ENCODE measurements at places on chromosomes 12 and 14. TPM values are rescaled to one million over a fixed set of nuclear protein-coding genes. Genes with fewer than 3 reads are reported as not detected.
A peak's percentile ranks its signal among the peaks of the same experiment; 100 is the strongest.

GRCh38 chr12:32039917-32040575 is 66.6 kb upstream of the BICD1 start:
- no peak for DNase-seq
- H3K27ac ChIP-seq = no peak overlapping the region
- no peaks in the 10 kb centered on the region for H3K4me1 ChIP-seq
- H3K36me3 ChIP-seq = peaks cover 6% of the 10 kb centered on the region
- no peaks in the 10 kb centered on the region for H3K27me3 ChIP-seq
- H3K4me3 ChIP-seq = no peak overlapping the region

GRCh38 chr12:93902736-93903562 is 225.8 kb downstream of the CRADD start:
- peaks cover 19% of the 10 kb centered on the region for H3K36me3 ChIP-seq
- H3K27ac ChIP-seq = no peak overlapping the region

- no peak overlapping the region for H3K4me3 ChIP-seq
- peak; percentile 25 for DNase-seq
- H3K4me1 ChIP-seq = peaks cover 31% of the 10 kb centered on the region
- peaks cover 27% of the 10 kb centered on the region for H3K27me3 ChIP-seq
These were observed 6.8 kb downstream of the PRPH start for GRCh38 chr12:49301760-49302159.

- no peak overlapping the region for H3K27ac ChIP-seq
- peaks cover 10% of the 10 kb centered on the region for H3K36me3 ChIP-seq
- DNase-seq = no peak
- no peaks in the 10 kb centered on the region for H3K27me3 ChIP-seq
- H3K4me1 ChIP-seq = peaks cover 15% of the 10 kb centered on the region
These were observed 13.2 kb downstream of the STK38L start for GRCh38 chr12:27257104-27257843.

GRCh38 chr12:109461846-109462756 is 15.0 kb downstream of the KCTD10 start:
- peaks cover 53% of the 10 kb centered on the region for H3K4me1 ChIP-seq
- DNase-seq = no peak
- H3K4me3 ChIP-seq = no peak overlapping the region
- peak overlapping the region; percentile 85 for H3K27ac ChIP-seq

DNA sequence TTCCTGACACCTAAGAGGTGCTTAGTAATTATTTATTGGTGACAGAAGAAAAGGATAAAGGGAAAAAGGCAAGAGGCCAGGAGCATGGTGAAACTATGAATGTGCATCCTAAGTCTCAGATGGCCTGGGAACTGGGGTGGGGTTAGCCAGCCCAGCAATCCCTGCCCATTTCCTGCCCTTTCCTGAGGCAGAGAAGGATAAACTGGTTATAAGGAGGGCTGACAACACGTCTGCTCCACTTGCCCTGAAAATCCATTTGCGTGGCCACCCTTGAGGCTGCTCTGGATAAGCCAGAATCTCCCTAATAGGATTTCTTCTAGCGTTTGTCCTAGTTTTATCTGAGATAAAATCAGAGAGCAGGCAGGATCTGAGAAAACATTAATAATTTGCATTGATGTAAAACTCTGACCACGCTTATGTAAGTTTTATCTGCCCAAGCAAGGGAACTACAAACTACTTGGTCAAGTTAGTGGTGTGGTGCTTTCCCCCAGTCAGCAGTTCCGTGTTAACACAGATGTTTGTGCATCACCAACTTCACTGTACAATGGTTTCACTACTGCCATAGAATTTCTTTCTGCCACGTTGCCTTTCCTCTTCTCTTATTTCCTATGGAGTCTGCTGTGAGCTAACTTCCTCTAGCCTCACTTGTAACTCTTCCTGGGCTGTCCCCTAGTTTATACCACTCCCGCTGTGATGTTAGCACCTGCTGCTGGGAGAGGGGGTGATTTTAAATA is 392.7 kb downstream of the RPS29 start:
- no peaks in the 10 kb centered on the region for H3K27me3 ChIP-seq
- H3K4me1 ChIP-seq = no peaks in the 10 kb centered on the region
- DNase-seq = no peak
- no peak overlapping the region for H3K4me3 ChIP-seq
- H3K36me3 ChIP-seq = no peaks in the 10 kb centered on the region
- H3K27ac ChIP-seq = no peak overlapping the region

DNA sequence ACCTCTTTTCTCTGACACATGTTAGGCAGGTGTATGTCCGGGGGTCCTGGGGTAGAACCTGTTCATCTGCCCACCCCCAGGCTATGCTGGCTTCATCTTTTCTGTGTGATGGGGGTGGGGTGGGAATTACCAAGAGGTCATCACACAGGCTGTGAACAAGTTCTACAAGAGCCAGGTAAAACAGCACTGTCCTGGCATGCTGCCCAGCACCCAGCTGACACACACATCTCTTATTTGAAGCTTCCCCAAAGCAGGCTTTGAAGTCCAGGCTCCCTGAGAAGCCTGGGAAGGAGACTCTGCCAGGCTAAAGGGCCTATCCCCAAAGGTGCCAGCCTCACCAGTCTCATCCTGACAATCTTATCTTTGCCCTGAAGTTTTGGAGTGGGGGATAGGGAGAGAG is 141.1 kb downstream of the ALG10 start:
- H3K4me1 ChIP-seq = no peaks in the 10 kb centered on the region
- no peak for DNase-seq
- H3K27ac ChIP-seq = no peak overlapping the region
- no peaks in the 10 kb centered on the region for H3K36me3 ChIP-seq

GRCh38 chr12:16389594-16389993 is 42.1 kb downstream of the MGST1 start:
- no peak for DNase-seq
- no peak overlapping the region for H3K4me3 ChIP-seq
- no peaks in the 10 kb centered on the region for H3K36me3 ChIP-seq
- H3K27ac ChIP-seq = no peak overlapping the region

DNA sequence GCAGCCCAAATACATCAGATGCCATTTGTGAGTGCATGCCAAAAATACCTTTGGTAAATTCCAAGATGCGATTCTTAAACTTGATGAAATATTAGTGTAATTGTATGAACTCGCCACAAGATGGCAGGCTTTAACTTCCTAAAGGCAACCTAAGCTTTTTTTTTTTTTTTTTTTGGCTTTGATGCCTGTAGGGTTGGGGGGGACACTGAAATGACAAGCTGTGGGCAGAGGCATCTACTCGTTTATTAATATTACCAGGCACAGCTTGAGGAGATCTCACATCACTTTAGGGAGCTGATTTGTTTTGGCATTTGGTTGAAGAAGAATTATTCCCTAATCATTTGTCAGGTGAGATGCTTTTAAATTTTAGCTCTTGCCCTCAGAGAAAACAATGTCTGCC is 126.7 kb upstream of the CCDC196 start:
- H3K27ac ChIP-seq = no peak overlapping the region
- no peaks in the 10 kb centered on the region for H3K4me1 ChIP-seq
- peaks cover 4% of the 10 kb centered on the region for H3K27me3 ChIP-seq
- peak; percentile 51 for DNase-seq
- H3K4me3 ChIP-seq = no peak overlapping the region
- H3K36me3 ChIP-seq = no peaks in the 10 kb centered on the region

DNA sequence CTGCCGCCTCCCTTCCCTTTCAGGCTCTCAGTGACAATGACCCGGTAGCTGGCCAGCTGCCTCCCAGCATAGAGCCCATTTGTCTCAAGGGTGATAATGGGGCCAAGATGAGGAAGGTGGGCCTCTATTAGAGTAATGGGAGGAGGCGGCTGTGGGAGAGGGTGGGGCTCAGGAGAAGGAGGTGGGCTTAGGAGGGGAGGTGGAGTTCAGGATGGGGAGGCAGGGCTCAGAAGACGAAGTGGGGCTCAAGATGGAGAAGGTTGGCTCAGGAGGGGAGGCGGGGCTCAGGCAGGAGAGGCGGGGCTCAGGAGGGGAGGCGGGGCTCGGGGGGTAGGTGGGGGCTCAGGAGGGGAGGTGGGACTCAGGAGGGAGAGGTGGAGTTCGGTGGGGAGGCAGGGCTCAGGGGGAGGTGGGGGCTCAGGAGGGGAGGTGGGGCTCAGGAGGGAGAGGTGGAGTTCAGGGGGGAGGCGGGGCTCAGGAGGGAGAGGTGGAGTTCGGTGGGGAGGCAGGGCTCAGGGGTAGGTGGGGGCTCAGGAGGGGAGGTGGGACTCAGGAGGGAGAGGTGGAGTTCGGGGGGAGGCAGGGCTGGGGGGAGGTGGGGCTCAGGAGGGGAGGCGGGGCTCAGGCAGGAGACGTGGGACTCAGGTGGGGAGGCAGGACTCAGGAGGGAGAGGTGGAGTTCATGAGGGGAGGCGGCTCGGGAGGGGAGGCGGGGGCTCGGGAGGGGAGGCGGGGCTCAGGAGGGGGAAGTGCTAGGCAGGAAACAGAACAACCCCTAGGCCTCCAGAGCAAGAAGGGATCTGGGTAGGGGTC is 36.8 kb downstream of the IQSEC3 start:
- no peaks in the 10 kb centered on the region for H3K36me3 ChIP-seq
- H3K4me3 ChIP-seq = no peak overlapping the region
- H3K4me1 ChIP-seq = peaks cover 4% of the 10 kb centered on the region
- H3K27ac ChIP-seq = no peak overlapping the region
- no peak for DNase-seq
- H3K27me3 ChIP-seq = peaks cover 5% of the 10 kb centered on the region

GRCh38 chr14:44979740-44980356 is 17.9 kb downstream of the TOGARAM1 start:
- H3K27ac ChIP-seq = no peak overlapping the region
- H3K36me3 ChIP-seq = peaks cover 4% of the 10 kb centered on the region
- peaks cover 5% of the 10 kb centered on the region for H3K4me1 ChIP-seq
- no peak overlapping the region for H3K4me3 ChIP-seq
- H3K27me3 ChIP-seq = no peaks in the 10 kb centered on the region

DNA sequence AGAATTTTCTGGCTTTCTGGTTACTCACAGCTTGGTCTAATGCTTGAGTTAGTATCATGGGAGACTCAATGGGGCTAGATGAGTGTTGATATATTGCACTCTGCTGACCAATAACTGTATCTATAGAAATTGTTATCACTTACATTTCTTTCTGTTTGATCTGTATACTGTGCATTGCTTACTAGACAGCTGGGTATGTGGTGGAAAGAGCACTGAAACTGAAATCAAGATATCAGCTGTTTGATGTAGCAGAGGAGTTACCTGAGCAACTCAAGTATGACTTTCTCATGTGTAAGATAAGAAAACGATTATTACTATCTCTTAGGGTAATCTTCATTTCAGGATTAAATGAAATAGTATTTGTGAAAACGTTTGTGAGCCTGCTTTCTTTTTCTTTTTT is 183.0 kb downstream of the SLC15A5 start:
- no peaks in the 10 kb centered on the region for H3K36me3 ChIP-seq
- H3K27me3 ChIP-seq = peaks cover 2% of the 10 kb centered on the region
- H3K4me3 ChIP-seq = no peak overlapping the region
- H3K4me1 ChIP-seq = no peaks in the 10 kb centered on the region
- no peak for DNase-seq
- H3K27ac ChIP-seq = no peak overlapping the region

- no peaks in the 10 kb centered on the region for H3K27me3 ChIP-seq
- H3K27ac ChIP-seq = peak overlapping the region; percentile 84
- H3K4me1 ChIP-seq = peaks cover 38% of the 10 kb centered on the region
These were observed 697 bp downstream of the ATP6V0A2 start for GRCh38 chr12:123712780-123713319.

DNA sequence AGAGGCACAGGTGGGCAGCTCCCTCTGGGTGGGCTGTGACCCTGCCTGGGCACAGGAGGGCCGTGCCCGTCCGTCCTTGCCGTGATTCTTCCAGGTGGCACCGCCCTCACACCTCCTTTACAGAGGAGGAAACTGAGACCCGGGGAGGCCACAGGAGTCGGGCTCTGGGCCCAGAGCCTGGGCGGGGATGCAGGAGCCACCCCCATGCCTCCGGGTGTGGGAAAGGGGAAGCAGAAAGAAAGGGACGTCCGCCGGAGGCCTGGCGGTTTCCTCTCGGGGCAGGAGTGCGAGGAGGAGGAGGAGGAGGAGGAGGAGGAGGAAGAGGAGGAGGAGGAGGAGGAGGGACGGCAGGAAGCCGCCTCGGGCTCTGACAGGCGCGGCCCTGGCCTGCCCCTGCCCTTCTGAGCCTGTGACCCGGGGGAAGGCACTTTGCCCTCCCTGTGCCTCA is 23.0 kb downstream of the SH2B3 start:
- peak; percentile 41 for DNase-seq
- H3K4me1 ChIP-seq = peaks cover 93% of the 10 kb centered on the region
- H3K4me3 ChIP-seq = peak overlapping the region; percentile 64
- peaks cover 33% of the 10 kb centered on the region for H3K36me3 ChIP-seq

DNA sequence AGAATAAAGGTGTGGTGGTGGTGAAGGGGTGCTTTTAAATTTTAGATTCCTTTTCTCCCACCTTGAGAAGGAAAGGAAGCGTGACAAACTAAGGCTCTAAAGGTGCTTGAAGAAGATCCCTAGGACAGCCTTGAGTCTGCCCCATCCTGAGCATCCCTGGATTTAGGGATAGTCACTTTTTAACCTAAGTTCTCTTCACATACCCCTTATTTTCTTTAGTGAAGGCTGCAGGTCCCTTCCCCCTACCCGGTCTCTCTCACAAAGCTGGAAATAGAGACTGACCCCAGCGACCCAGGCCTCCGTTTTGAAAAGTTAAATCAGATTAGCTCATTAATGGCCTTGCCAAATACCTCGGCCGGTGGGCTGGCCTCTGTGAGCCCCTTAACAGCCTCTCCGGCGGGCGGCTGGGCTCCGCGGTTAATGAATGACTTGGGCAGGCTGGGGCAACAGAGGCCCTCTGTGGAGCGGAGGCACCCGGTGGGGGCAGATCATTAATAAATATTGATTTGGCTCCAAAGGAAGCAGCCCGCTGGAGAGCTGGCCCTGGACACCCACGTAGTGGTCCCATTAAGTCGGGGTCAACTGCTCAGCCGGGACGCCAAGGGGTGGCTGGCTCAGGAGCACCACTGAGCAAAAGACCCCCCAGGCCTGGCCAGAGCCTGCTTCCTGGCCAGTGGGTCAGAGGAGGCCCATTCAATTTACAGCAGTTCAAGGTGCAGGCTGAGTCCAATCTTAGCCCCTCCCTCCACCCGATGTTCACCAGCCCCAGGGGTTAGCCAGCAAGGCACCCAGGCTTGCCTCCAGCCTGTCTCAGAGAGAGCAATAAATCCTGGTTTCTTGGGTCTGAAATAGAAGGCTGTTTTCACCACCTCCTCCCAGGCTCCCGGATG is 31.8 kb downstream of the PAH start:
- H3K4me3 ChIP-seq = no peak overlapping the region
- H3K36me3 ChIP-seq = no peaks in the 10 kb centered on the region

- no peak for DNase-seq
- H3K4me1 ChIP-seq = peaks cover 19% of the 10 kb centered on the region
- H3K36me3 ChIP-seq = no peaks in the 10 kb centered on the region
- peaks cover 22% of the 10 kb centered on the region for H3K27me3 ChIP-seq
These were observed 112.7 kb downstream of the SCARB1 start for GRCh38 chr12:124750787-124751471.

- H3K27ac ChIP-seq = no peak overlapping the region
- peaks cover 2% of the 10 kb centered on the region for H3K4me1 ChIP-seq
- DNase-seq = no peak
- no peak overlapping the region for H3K4me3 ChIP-seq
- no peaks in the 10 kb centered on the region for H3K27me3 ChIP-seq
These were observed 343.7 kb upstream of the FKBP4 start for GRCh38 chr12:2451025-2451424.

Gene AHNAK2
- not detected for total RNA-seq

Gene CDKN3
- total RNA-seq = 87.8 TPM

Gene STAC3
- 5.2 TPM for total RNA-seq

Gene SVOP
- not detected for total RNA-seq

Gene SYNE2
- 192 TPM for total RNA-seq

Gene NRXN3
- total RNA-seq = not detected

Gene MYO1H
- total RNA-seq = not detected

Gene CLEC1A
- total RNA-seq = not detected

Gene TAS2R31
- total RNA-seq = 1.6 TPM

Gene EIF2S3B
- 0.97 TPM for total RNA-seq

Gene TOMM20L
- total RNA-seq = not detected

Gene CLEC4C
- not detected for total RNA-seq

Gene ABCD2
- total RNA-seq = 23.5 TPM
